Cardiac septum (tissue), 1 donor: ENCODE measurements at places on chromosomes 12 and 14. TPM values are rescaled to one million over a fixed set of nuclear protein-coding genes. Genes with fewer than 3 reads are reported as not detected.

- peak; percentile 35 for DNase-seq
Measured at GRCh38 chr14:95260537-95261361, 59.0 kb downstream of the CLMN start.

DNA sequence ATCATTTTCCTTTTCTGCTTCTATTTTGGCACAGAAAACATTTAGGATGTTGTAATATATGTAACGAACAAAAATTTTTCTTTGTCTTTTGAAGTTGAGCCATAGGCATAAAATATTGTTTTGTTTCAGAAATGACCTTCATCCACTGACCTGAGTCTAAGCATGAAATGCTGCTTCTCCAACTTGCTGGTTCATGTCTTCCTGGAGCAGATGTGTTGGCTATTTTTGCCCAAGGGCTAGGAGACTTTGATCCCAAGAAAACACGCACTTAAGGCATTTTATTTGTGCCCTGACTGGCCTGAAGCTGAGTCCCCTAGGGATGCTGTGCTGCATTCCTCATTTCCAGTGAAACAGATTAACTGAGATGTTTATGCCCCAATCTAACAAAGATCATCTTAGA is 27.2 kb upstream of the ALG10B start:
- no peak for DNase-seq

GRCh38 chr14:80605536-80605935 is 336.0 kb downstream of the CEP128 start:
- DNase-seq: no peak

The DDX11 gene
- 3.4 TPM for total RNA-seq

The SLC6A15 gene
- not detected for total RNA-seq

The RNASE7 gene
- total RNA-seq: not detected

The AQP5 gene
- total RNA-seq: not detected

- no peak for DNase-seq
Measured at GRCh38 chr14:33477797-33478196, 473.1 kb downstream of the EGLN3 start.

The STYK1 gene
- 0.16 TPM for total RNA-seq

The STRAP gene
- total RNA-seq: 102 TPM

DNA sequence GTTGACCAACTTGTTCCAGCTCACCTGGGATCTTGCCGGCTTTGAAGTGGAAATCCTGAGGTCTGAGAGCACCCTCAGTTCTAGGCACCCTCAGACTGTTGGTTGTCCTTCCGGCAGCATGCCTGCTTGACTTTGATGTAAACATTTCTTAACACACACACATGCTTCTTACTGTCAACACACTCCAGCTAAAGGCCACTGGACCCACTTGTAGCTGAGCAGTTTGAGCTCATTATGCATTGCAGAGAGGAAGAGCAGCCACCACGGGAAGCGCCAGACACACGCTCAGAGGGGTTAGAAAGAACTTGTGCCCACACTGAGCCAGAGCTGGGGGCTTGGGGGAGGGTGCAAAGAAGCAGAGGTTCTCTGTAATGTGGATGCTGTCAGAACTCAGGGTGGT is 55.8 kb downstream of the TNFAIP2 start:
- DNase-seq: no peak

The RPL10L gene
- total RNA-seq: not detected

GRCh38 chr12:113392988-113393579 is 10.6 kb downstream of the SDS start:
- DNase-seq: no peak

DNA sequence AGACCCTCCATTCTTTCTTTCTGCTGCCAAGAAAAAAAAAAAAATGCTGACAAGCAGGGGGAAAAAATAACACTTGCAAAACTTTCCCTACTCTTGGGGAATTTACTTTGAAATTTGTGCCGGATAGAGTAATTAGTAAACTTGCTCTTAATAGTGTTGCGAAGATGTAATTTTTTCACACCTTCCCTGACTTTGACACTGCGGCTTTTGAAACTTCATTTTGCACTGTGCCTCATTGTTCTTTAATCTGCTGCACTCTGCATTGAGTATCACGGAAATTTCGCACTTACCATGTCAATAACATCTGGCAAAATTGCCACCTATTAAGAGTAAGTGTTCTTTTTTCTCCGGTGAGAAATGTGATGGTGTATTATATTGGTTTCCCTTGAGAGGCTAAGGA is 596.1 kb downstream of the VRK1 start:
- no peak for DNase-seq

DNA sequence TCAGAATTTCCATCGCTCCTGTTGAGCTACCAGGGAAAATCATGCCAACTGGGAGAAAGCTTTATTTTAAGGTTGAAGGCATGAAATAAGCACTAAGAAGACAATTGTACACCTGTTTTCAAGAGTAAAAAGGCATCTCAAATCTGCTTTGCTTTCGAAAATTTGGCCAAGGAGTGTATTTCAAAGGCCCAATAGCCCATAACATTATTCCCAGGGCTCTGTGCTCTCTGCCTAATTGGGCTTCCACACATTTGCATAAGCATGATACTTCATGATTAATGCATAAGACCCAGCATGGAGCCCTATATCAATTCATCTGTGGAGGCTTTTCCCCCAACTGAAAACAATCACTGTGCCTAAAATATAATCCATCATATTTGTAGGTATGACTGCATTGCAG is 258.5 kb downstream of the NOVA1 start:
- DNase-seq: no peak

- no peak for DNase-seq
Measured at GRCh38 chr12:113479590-113480335, 8.1 kb upstream of the LHX5 start.

DNA sequence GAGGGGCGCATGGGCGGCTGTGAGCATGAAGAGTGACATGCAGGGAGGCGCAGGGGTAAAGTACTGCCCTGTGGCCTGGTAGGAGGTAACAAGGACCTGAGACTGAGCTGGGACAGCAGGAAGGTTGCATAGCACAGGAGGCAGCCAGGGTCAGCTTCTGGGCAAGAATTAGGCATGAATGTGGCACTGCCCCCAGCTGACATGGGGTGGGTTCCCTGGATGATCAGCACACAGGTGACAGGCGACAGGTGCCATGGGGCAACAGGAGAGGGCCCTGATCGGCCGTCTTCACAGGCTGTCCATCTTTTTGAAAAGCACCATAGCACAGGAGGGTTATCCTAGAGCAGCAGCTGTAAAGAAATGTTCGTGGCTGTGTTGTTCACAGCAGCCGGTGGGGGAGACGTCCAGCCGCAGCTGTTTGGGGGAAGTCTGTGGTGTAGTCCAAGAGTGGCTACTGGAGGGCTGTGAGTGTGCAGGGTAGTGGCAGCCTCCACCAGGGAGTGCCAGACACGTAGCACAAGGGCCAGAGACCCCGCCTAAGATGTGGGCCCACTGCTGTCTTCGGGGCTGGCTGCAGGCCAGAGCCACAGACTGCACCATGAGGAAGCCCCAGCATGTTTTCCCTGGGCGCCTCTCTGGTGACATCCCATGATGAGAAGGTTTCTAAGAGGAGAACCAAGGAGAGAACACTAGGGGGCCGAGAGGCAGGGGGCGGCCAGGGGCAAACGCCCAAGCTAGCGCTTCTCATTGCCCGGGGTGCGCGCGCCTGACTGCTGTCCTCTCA is 8.4 kb downstream of the CLBA1 start:
- DNase-seq: no peak

GRCh38 chr14:86513056-86513455 is 983.1 kb downstream of the FLRT2 start:
- DNase-seq: no peak

The WNT1 gene
- total RNA-seq: not detected

DNA sequence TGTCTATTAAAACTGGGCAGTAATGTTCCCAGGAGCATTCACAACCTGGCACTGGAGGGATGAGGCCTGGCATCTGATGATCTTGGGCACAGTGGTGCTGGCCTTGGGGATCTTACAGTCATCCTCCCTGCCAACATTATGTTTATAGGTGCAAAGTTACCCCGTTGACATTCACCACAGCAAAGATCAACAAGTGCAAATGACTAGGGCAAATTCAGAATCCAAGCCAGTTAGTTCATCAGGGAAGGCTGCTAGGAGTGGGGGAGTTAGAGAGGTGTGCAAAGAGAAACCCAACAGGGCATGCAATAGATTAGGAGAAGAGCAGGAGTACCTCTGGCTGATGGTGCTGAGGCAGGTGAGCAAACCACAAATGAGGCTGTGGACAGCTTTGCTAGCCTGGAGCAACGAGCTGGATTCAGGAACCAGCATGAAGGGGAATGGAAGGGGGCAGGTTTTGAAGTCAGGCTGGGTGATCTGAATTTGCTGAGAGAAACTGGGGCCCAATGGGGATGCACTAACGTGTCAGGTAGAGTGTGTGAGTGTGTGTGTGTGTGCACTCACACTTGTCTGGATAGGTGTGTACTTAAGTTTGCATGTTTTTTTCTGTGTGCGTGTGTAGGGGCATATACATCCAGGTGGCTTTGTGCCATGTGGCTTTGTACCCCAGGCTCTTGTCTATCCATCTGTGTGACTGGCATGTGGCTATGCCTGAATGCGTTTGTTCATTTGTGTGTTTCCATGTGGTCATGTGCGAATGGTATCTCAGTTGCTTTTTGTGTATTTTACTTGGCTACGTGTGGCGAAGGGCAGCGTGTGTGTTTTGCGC is 1.6 kb downstream of the CISTR start:
- DNase-seq: no peak

- no peak for DNase-seq
Measured at GRCh38 chr14:64768401-64769095, 64.3 kb downstream of the PLEKHG3 start.

DNA sequence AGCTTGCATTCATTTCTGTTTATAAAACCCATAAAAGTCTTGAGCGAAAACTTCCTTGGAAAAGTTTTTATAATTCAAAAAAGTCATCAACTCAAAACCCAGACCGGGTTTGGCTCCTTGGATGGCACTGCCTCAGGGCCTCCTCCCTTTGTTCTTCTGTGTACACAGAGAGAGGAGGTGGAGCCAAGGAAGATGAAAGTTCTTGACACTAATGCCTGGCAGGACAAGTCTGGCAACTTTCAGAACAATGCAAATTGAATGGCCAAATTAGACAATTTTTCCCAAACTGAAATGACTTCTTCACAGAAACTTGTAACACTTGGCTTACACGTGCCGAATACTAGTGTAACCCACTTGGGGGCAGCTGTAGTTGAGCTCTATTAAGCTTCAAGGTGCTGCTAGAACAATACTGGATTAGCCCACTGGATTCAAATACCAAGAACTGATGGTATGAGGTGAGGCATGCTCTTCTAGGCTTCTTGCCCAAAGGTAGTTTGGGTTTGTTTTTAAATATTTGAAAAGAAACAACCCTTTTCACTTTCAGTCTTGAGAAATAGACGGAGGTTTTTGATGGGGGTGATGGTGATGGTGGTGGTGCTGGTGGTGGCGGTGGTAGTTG is 86.6 kb upstream of the FRMD6 start:
- no peak for DNase-seq

GRCh38 chr14:64734990-64735389 is 30.8 kb downstream of the PLEKHG3 start:
- no peak for DNase-seq

- DNase-seq: no peak
Measured at GRCh38 chr14:87940894-87941293, 52.1 kb downstream of the GALC start.

- no peak for DNase-seq
Measured at GRCh38 chr14:91380123-91380522, 37.5 kb downstream of the CCDC88C start.

DNA sequence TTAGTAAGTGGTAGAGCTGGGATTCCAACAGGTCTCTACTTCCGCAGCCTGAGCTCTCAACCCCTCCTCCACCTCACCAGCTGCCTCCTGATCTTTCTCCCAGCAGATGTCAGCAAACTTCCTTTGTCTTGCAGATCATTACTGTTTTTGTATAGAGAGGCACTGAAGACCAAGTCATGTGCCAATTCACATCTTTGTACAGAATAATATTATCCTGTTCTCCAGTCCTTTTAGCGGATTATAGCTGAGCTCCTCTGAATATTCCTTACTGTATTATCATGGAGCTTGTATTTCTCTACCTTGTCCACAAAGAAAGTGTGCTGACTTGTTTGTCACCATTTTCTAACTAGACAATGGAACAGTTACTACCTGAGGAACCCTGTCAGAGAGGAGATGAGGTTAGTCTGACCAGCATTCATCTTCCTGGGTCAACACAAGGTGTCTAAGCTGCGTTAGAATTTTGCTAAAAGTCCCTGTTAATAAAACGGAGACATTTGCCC is 142.3 kb upstream of the ARHGAP5 start:
- DNase-seq: no peak

The SPTB gene
- total RNA-seq: 113 TPM

DNA sequence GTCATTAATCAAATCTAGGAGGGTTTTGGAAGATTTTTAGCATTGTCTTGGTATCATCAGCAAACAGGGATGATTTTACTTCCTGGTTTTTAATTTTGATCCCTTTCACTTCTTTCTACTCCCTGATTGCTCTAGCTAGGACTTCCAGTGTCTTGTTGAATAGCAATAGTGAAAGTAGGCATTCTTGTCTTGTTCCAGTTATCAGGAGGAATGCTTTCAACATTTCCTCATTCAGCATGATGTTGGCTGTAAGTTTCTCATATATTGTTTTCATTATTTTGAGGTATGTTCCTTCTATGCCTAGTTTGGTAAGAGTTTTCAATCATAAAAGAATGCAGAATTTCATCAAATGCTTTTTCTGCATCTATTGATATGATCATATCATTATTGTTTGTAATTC is 244.2 kb upstream of the CLEC14A start:
- no peak for DNase-seq
